T-helper 2 cell treated with Interferon-gamma antibody and Interleukin-4, amounts not matched to agents 5 μg/mL and 100 μg/mL, for 36 hours (primary cell): ENCODE measurements at places on chromosomes 5 and 9.

DNA sequence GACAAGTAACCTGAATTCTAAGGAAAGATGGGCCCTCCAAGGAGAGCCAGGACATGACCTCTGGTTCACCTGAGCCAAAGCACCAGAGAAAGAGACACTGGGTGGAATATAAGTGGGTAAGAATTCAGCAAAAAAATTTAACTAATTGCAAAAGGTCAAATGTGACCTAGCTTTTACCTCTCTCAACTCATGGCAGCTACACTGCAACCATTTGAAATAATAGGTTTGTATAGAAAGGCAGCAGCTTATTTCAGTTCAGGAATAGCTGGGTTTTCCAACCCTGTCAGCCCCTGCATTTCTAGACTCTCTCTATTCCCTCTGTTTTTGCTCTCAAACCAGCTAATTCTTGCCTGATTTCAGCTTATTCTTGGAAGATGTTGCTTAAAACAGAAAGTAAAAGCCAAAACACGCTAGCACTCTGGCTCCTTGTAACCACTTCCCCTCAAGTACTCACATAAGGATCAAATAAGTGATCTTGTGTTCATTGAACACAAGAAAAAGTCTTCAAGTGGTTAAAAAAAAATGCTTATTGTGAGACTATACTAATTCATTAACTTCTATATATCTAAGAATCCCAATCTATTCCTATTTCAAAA, 101.1 kb upstream of the NR4A3 start:
- no peak for DNase-seq
- H3K4me3 ChIP-seq: peak overlapping the region; percentile 75
- H3K36me3 ChIP-seq: peaks cover 1% of the 10 kb centered on the region
- no peaks in the 10 kb centered on the region for H3K27me3 ChIP-seq
- peak overlapping the region; percentile 85 for H3K27ac ChIP-seq

GRCh38 chr9:136429683-136430491, 9.8 kb downstream of the INPP5E start:
- no peaks in the 10 kb centered on the region for H3K27me3 ChIP-seq
- no peak overlapping the region for H3K27ac ChIP-seq
- no peak overlapping the region for H3K4me3 ChIP-seq
- no peak for DNase-seq
- H3K36me3 ChIP-seq: peaks cover 5% of the 10 kb centered on the region

- no peak overlapping the region for H3K4me3 ChIP-seq
- no peaks in the 10 kb centered on the region for H3K27me3 ChIP-seq
- H3K27ac ChIP-seq: no peak overlapping the region
Measured at GRCh38 chr9:98218562-98219363, 26.3 kb upstream of the CORO2A start.

DNA sequence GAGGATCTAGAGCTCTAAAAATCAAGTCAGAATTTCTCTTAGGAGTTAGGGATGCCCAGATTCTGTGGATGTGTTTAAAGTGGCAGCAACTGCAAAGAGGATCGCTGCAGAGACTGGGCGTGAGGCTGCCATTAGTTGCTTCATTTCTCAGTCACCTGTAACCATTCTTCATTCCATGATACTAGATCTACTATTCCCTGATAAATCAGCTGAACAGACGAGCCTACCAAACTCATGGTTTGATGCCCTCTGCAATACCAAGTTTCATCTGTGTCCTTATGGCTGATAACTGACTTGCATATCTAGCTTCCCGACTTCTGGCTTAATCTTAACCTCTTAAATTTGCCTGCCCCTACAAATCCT, 33.3 kb downstream of the UBE2R2 start:
- peaks cover 26% of the 10 kb centered on the region for H3K4me1 ChIP-seq
- no peak for DNase-seq
- H3K36me3 ChIP-seq: peaks cover 1% of the 10 kb centered on the region
- H3K27me3 ChIP-seq: no peaks in the 10 kb centered on the region

GRCh38 chr9:92726971-92727715, 37.5 kb downstream of the BICD2 start:
- no peak for DNase-seq
- H3K4me1 ChIP-seq: peaks cover 4% of the 10 kb centered on the region
- no peaks in the 10 kb centered on the region for H3K27me3 ChIP-seq

GRCh38 chr9:14863402-14863801, 46.8 kb downstream of the FREM1 start:
- no peak for DNase-seq
- H3K36me3 ChIP-seq: no peaks in the 10 kb centered on the region
